ENCODE measurements at places on chromosomes 7 and 10.

DNA sequence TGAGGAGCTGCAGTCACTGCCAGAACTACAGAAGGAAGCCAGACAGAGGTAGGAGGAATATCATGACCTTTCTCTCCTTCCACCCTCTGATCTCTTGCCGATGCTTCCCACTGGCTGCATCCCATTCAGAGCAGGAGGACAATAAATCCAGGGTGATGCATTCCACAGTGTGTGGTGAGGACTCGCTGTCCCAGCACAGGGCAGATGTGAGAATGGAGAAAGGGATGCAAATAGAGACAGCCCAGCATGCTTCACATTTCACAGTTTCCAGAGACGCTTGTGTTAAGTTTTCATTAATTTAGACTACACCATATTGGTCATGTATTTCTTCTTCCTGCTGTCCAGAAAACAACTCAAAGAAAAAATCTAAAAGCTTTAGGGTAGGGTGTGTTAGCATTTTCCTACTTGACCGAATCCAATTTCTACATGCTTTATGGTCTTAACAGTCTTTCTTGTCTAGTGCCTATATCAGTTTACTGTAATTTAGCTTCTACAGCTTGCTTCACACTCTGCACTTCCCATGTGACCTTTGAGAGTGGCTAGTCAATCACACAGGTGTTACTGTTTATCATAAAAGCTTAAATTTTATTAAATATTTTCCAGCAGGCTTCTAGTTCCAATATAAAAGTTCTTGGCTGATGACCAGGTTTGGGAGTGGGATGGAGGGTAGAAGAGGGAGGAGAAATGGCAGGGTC lies 155.6 kb downstream of the RAPGEF5 start:
- DNase-seq = no peak

DNA sequence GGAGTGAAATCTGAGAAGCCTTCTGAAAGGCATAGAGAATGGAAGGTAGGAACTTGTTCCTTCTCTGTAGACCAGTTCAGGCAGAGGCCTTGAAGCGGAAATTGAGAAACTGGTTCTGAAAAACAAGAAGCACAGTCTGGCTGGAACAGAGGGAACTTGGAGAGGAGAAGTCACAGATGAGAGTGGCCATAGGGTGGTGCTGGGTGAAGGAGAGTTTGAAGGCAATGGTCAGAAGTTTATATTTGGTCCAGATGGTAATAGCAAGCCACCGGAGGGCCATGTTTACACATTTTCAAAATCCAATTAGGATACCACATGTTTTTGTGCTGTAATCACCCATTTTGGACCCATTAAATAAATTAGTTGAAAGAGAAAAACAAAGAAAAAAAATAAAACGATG lies 692.5 kb downstream of the INHBA start:
- DNase-seq = no peak

GRCh38 chr10:69685802-69686585 lies 55.9 kb downstream of the FAM241B start:
- DNase-seq = no peak

GRCh38 chr7:105006367-105007136 lies 7.5 kb upstream of the KMT2E start:
- no peak for DNase-seq
